ENCODE measurements at places on chromosomes 7 and 10.

DNA sequence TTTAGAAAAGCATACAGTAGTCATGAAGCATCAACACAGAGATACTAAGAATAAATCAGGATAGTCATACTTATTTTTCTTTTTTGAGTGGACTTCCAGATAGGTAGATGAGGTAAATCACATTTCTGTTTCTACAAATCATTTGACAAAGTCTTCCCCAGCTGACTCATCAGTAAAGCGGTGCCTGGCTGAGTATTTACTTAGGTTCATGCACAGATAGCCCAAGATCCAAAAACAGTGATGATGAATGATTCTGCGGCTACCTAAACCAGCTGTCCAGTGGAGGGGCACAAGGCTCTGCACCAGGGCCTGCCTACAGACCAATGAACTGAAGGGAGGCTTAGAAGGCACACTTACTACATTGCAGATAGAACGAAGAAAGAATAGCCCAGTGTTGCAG, 113.1 kb downstream of the PARP12 start:
- DNase-seq: no peak

GRCh38 chr10:119248681-119249080, 41.3 kb downstream of the GRK5 start:
- no peak for DNase-seq

GRCh38 chr10:97664282-97664850, 22.7 kb downstream of the AVPI1 start:
- DNase-seq: no peak

DNA sequence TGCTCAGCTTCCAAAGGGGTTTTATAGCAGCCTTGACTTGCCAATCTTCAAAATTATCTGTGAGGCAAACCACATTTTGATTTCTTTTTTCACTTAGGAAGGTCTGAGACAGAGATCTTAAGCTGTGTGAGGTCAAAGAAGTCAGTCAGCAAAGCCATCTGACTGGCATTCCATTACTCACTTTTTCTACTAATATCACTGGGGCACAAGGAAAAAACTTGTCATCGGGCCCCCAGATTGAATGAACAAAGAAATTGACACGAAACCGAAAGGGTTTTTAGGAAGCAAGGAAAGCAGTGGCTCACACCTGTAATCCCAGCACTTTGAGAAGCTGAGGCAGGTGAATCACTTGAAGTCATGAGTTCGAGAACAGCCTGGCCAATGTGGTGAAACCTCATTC, 78.5 kb upstream of the FRMD4A start:
- no peak for DNase-seq

DNA sequence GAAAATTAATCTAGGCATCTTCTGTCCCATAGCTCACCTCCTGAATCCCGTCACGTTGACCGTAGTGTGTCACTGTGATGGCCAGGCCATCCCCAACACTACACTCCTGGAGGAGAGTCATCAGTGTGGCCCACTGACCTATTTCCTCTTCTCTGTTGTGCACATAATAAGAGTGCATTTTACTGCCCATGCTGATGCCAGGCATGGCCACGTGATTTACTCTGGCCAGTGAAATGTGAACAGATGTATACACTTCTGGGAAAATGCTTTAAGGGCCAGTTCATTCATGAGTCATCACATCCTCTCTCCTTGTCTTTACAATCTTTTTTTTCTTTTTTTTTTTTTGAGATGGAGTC, 101.9 kb upstream of the PIP4K2A start:
- DNase-seq: no peak

GRCh38 chr10:33333260-33334101, 986 bp downstream of the NRP1 start:
- no peak for DNase-seq

GRCh38 chr7:17144322-17144721, 154.1 kb upstream of the AHR start:
- no peak for DNase-seq

GRCh38 chr7:132930881-132931280, 151.0 kb downstream of the CHCHD3 start:
- DNase-seq: no peak

DNA sequence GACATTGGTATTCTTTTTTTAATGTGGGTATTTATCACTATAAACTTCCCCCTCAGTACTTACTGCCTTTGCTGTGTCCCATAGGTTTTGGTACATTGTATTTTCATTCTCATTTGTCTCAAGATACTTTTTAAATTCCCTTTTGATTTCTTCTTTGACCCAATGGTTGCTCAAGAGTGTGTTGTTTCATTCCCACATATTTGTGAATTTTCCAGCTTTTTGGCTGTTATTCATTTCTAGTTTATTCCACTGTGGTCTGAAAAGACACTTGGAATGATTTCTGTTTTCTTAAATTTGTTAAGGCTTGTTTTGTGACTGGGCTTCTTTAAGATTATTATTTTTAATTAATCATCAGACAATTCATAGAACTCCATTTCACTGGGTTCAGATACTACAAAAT, 105.0 kb downstream of the EPC1 start:
- no peak for DNase-seq

DNA sequence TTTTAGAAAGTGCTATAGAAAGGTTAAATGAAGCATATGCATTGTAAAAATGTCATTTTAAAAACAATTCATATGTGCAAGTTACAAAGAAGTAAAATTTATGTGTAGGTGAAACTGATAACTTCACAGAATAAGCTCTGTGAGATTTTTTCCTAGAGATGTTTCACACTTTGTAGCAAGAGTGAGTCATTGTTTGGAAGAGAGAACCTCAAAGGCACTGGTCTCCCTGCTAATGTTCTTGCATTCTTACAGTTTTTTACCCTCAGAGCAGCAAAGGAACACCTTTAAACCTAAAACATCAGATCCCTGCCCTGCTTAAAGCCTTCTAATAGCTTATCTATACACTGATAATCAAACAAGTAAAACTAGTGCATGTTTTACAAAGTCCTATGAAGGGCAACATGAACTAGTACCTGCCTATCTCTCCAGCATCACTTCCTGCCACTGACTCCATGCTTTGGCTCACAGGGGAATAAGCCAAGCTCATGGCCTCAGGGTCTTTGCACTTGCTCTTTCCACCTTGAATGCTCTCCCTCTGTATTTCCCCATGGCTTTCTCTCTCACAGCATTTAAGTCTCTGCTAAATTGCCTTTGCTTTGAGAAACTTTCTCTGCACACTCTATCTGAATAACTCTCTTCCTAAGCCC, 997.0 kb downstream of the GATA3 start:
- no peak for DNase-seq

DNA sequence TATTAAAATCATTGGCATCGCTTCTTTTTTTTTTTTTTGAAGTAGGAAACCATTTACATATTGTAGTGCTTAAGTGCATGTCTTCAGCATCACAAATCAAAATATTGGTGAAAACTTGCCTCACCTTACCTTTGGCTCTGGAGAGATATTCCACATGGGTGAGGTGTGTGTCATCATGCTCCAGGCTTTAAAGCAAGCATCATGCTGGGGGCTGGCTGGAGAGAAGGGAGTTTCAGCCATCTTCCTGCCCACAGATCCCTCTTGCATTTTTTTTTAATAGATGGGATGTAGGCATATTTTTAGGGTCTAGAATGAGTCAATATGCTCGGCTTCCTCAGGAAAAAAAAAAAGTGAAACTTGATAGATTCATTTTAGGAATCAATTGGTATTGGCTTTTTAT, 2.3 kb upstream of the INSYN2A start:
- DNase-seq: no peak

GRCh38 chr7:155064186-155064585, 5.9 kb upstream of the HTR5A start:
- DNase-seq: no peak

DNA sequence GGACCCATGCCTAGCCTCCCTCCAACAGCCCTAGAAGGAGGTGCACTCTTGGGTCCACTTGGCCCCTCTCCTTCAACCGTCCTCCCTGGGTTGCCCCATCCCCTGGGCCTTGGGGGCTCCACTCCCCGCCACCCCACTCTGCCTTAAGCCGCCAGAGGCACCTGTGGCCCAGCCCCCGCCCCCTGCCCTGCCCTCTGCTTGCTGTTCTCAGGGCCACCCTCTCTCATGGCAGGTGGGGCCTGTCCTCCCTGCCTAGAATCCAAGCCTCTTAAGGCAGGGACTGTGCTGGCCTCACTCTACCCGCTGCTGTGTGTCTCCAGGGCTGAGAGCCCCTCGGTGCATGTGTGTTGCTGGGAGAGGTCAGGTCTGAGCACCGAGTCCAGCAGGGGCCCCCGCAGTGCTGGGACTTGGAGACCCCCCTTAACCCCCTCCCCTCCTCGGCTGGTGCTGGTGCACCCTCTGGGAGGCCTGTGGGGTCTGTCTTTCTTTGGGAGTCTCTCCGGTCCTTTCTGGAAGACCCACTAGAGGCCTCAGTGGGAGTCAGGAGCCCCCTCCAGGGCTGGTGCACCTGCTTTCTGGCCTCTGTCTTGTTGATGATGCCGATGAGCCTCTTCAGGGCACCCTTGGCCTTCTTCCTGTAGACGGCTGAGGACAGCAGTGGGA, 43.8 kb downstream of the CFAP46 start:
- no peak for DNase-seq

DNA sequence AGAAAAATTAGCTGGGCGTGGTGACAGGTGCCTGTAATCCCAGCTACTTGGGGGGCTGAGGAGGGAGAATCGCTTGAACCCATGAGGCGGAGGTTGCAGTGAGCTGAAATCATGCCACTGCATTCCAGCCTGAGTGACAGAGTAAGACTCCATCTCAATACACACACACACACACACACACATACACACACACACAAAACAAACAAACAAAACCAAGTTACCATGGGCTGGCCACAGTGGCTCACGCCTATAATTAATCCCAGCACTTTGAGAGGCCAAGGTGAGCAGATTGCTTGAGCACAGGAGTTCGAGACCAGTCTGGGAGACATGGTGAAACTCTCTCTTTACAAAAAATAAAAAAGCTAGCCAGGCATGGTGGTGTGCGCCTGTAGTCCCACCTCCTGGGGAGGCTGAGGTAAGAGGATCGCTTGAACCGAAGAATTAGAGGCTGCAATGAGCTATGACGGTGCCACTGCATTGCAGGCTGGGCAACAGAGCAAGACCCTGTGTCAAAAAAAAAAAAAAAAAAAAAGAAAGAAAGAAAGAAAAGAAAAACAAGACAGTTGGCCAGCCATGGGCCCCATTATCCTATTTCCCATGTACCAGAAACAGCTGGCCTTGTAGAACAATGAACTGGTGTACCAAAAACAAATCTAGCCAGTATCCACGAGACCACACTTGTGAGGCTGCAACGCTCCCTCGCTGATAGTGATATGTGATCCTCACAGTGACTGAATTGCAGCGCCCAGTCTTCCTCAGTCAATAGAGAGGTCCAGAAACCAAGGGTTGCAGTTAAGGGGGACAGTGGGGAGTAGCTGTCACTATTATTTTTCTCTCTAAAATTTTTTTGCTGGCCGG, 6.6 kb upstream of the AGFG2 start:
- DNase-seq: no peak

DNA sequence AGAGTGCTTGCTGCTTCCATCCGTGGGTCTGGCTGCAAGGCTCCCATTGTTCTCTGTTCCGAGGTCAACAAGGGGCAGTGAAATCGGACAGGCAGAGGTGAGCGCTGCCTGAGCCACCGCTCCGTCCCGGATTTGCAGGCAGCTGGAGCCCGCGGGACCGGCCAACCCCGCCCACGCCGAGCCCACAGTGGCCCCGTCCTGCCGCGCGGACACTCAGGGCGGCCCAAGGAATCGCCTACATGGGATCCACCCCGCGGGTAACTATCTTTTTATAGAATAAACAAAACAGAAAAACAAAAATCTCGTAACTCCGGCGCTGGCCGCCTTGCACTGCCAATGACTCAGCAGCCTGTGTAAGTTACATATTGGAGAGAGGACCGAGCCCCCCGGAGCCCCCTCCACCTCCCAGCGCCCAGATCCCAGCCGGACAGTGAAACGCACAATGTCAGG, 1.9 kb downstream of the BNIP3 start:
- DNase-seq: no peak
